ENCODE measurements at places on chromosomes 1 and 21. TPM values are rescaled to one million over a fixed set of nuclear protein-coding genes. Genes with fewer than 3 reads are reported as not detected.

DNA sequence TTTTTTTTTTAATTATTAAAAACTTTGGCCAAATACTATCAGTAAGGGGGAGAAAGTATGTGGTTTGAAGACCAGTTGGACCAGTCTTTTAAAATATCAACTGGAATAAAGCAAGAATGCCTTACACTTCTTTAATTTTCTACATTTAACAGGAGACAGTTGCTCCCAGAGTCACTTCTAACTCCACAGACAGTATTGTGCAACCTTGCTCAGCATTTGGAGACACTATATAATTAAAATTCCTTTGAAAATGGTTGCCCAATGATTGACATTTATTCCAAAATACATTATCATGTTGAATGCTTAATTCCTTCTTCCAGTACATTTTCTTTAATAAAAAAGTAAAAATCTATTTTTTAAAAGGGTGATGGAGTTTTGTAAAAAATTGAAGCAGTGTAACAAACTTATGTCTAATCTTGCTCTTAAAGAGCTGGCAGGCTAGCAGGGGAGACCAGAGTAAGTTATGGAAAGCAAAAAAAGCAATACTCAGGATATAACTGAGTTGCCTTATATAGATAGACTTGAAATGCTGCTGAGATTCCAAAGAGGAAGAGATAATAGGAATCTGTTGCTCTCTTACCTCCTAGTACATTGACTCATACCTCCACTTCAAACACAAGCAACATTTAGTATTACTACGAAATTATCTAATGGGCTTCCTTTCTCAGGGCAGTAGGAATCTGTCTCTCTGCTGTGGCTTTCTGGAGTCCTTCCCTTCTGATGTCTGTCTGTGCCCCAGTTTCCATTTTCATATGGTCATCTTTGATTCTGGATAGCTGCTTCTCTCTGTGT is 69.7 kb upstream of the RGL1 start:
- H3K27ac ChIP-seq: peak overlapping the region; percentile 91
- no peak for DNase-seq
- no peaks in the 10 kb centered on the region for H3K27me3 ChIP-seq
- no peaks in the 10 kb centered on the region for H3K36me3 ChIP-seq
- H3K4me3 ChIP-seq: no peak overlapping the region

GRCh38 chr1:205523261-205523890 is 18.9 kb downstream of the CDK18 start:
- no peak for DNase-seq
- H3K27ac ChIP-seq: no peak overlapping the region
- H3K4me3 ChIP-seq: no peak overlapping the region
- H3K4me1 ChIP-seq: peaks cover 10% of the 10 kb centered on the region

DNA sequence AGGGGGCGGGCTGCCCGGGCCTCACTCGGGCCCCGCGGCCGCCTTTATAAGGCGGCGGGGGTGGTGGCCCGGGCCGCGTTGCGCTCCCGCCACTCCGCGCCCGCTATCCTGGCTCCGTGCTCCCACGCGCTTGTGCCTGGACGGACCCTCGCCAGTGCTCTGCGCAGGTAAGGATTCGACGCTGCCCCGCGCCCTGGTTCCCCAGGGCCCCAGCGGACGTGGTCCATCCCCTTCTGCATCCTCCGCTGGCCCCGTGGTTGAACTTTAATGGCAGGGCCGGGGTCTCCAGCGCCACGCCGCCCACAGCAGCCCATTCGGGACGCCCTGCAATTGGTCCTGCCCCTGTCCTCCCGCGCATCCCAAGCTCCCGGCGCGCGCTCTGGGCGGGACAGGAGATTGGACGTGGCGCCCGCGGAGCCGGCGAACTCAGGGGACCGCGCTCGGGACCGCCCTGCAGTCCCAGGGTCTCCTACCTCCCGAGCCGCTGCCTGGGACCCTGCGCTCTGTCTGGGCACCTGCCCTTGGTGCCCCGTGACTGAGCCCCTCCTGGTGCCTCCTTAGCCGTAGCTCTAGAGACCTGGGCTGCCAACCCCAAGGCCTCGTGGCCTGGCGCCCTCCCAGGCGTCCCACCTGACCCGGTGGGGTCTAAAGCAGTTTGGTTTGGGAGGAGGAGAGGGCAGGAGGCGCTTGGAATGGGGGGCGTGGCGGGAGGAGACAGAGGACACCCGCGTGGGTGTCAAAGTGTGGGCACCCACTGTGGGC is at the start of gene ALPL:
Gene ALPL, plus strand, starts transcription at position 73 of the 762 bp plus-strand sequence. CDS start 44,659 bp downstream, outside the sequence.
- DNase-seq: no peak
- no peak within 1 kb of the TSS for H3K27ac ChIP-seq
- peaks cover 5% of the 10 kb centered on the region for H3K4me1 ChIP-seq
- peaks cover 67% of the 10 kb centered on the region for H3K27me3 ChIP-seq
- H3K4me3 ChIP-seq: peak within 1 kb of the TSS; percentile 63
- no peaks in the 10 kb centered on the region for H3K36me3 ChIP-seq

GRCh38 chr1:18464665-18465050 is 16.1 kb upstream of the KLHDC7A start:
- H3K36me3 ChIP-seq: no peaks in the 10 kb centered on the region
- H3K4me3 ChIP-seq: no peak overlapping the region
- H3K4me1 ChIP-seq: no peaks in the 10 kb centered on the region
- no peak for DNase-seq
- H3K27me3 ChIP-seq: peaks cover 29% of the 10 kb centered on the region
- no peak overlapping the region for H3K27ac ChIP-seq

DNA sequence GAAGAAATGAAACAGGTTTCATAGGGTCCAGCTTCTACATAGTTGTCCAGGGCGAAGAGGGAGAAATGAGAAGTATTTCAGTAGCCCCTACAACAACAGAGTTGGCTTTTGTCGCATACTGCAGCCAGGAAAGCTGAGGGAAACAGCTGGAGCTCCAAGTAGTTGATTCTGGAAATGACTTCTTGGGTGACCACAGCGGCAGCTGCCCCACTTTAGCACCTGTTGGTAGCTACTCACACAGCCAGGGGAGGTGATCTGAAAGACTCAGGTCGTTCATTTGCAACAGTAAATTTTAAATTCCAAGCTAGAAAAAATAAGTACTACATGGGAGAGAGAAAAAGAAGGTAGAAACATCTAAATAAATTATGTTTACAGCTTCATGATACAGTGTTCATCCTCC is 2.3 kb downstream of the TTC13 start:
- no peak overlapping the region for H3K27ac ChIP-seq
- no peak for DNase-seq

DNA sequence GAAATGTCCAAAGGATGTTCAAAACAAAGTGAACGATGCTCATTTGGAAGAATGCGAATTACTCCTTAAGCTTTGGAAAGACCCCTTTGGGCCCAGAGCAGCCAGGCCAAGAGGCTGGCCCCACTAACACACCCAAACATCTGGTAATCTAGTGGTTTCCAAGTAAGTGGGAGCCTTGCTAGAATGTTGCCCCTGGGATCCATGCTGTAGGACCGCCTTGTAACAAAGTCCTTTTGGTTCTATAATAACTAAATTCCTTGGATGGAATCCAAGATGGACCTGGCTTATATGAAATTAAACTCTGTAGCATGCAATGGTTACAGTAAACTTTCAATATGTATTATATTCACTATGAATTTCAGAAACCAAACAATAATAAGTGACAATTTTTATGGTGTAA is 25.3 kb downstream of the GPR3 start:
- peak overlapping the region; percentile 95 for H3K27ac ChIP-seq
- peaks cover 27% of the 10 kb centered on the region for H3K36me3 ChIP-seq
- H3K4me3 ChIP-seq: no peak overlapping the region
- DNase-seq: no peak

- H3K36me3 ChIP-seq: no peaks in the 10 kb centered on the region
- peaks cover 31% of the 10 kb centered on the region for H3K27me3 ChIP-seq
- peaks cover 15% of the 10 kb centered on the region for H3K4me1 ChIP-seq
- H3K4me3 ChIP-seq: no peak overlapping the region
Observed at GRCh38 chr1:214991691-214992315, 90.7 kb upstream of the KCNK2 start.

DNA sequence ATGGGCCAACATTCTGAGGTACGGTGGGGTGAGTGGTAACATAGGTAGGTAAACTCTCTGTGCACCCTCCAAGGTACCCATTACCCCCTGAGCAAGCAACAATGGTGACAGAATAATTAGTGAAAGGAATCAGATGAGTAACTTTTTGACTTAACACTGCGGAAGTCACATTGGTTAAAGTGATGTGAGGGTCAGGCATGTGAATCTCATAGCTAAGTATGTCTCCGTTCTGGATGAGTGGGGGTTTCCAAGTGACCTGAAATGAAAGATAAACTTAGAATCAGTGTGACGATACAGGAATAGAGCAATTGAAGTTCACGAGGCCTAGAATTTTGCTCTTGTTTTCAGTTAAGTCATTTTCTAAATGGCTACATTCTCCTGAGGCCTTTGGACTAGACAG is 311.7 kb downstream of the KCTD3 start:
- H3K4me3 ChIP-seq: no peak overlapping the region
- DNase-seq: no peak
- H3K27ac ChIP-seq: no peak overlapping the region

DNA sequence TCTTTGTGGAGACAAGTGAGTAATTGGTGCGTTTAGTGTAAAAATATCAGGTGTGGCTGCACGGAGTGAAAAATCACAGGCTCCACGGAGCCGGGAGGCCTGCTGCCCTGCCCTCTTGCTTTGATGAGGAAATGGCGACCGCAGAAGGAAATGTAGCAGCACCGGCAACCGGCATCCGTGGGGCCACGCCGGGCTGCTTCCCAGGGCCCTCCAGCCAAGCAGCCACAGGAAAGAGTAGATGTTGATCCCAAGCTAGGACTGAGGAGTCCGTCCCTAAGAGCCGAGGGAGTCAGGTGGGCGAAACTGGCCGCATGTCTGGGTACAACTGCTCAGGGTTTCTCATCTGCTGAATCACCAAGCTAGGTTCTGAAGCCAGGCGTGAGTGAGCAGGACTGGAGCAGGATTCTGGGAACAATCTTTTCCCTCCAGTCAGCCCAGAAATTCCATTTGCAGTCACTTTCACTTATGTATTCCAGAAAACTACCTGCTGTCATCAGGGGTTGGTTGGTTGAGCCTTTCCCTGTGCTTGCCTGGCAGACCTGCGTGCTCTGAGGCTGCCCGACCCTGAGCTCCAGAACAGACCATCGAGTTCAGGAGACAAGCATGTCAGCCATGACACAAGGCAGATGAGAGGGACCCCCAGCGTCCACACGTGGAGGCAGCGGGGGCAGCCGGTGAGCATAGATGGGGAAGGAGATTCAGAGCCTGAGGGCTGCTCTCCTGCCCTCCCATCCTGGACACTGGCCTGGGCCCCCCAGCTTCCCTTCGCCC is 5.8 kb upstream of the ITGB2 start:
- H3K36me3 ChIP-seq: no peaks in the 10 kb centered on the region
- H3K4me3 ChIP-seq: no peak overlapping the region
- H3K4me1 ChIP-seq: peaks cover 24% of the 10 kb centered on the region
- DNase-seq: no peak

DNA sequence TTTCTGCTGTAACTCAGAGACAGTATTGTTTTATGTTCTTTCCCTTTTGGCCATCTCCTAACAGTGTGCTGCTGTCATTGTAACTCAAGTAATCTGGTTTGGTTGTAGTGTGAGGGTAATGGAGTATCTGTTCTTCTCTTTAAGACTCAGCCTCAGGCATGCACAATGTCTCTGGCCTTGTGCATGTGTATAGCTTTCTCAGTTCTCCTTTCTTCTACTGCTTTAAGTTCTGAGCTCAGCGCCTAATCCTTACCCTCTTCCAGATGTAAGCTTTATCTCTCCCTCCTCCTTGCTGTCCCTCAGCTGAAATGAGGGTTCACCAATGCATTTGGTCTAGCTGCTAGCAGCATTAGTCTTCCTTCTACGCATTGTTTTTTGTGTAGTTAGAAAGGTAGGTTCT is 1420.4 kb upstream of the PRMT6 start:
- no peak overlapping the region for H3K4me3 ChIP-seq
- H3K4me1 ChIP-seq: peaks cover 4% of the 10 kb centered on the region
- no peaks in the 10 kb centered on the region for H3K36me3 ChIP-seq
- DNase-seq: no peak

- H3K4me1 ChIP-seq: peaks cover 59% of the 10 kb centered on the region
- H3K27me3 ChIP-seq: peaks cover 12% of the 10 kb centered on the region
- no peak overlapping the region for H3K27ac ChIP-seq
Observed at GRCh38 chr1:184388971-184389370, 2.1 kb downstream of the C1orf21 start.

DNA sequence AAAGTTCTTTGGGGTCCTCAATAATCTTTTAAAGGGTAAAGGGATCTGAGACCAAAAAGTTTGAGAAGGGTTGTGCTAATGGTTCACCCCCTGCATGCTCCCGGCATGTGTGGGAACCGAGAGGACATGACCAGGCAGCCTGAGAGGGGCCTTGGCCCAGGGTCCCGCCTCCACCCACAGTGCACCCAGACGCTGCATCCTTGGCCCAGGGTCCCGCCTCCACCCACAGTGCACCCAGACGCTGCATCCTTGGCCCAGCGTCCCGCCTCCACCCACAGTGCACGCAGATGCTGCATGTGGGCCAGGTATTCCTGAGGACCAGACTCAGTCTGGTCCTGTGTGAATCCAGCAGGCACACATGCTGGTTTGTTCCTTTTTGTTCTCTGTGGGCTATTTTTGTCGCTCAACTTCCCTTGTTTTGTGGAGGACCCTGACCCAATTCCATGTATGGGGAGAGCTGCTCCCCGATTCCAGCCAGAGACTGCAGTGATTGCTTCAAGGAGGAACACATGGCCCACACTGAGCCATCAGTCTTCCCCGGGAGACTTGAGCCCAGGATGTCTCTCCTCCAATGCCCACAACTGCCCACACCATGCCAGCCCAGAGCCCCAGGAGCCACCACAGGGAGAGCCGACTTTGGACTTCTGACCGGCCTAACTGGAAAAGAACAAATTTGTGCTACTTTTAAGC is 3.5 kb downstream of the NPHP4 start:
- no peak overlapping the region for H3K27ac ChIP-seq
- peaks cover 10% of the 10 kb centered on the region for H3K27me3 ChIP-seq
- no peak overlapping the region for H3K4me3 ChIP-seq
- H3K36me3 ChIP-seq: no peaks in the 10 kb centered on the region
- H3K4me1 ChIP-seq: peaks cover 17% of the 10 kb centered on the region

DNA sequence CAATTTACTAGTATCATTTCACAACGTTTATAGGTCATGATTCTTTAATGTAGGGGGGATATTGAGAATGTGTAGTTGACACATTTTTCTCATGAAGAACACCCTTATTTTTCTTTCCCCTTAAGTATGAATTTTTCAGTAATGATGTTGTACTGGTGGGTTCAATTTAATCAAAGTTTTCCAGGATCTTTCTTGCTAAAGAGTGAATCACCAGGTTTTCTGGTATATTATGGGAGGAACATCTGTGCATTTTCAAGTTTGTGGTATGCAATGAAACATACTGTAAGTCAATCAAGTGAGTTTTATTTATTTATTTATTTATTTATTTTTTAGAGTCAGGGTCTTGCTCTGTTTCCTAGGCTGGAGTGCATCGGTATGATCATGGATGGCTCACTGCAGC is 221.2 kb upstream of the PTGFR start:
- H3K27ac ChIP-seq: no peak overlapping the region
- no peaks in the 10 kb centered on the region for H3K36me3 ChIP-seq
- H3K27me3 ChIP-seq: peaks cover 23% of the 10 kb centered on the region
- no peaks in the 10 kb centered on the region for H3K4me1 ChIP-seq
- no peak overlapping the region for H3K4me3 ChIP-seq

The GJA9 gene
- not detected for total RNA-seq

The CD1D gene
- 2.2 TPM for total RNA-seq

The OR2T29 gene
- not detected for total RNA-seq

The CCDC27 gene
- total RNA-seq: not detected

The CNIH3 gene
- 9.2 TPM for total RNA-seq
